ENCODE measurements at places on chromosomes 1 and 21.
A peak's percentile ranks its signal among the peaks of the same experiment; 100 is the strongest.

- DNase-seq = no peak
These were observed 1.6 kb upstream of the NKAIN1 start for GRCh38 chr1:31241321-31241720.

- DNase-seq = no peak
These were observed 22.5 kb upstream of the SLC27A3 start for GRCh38 chr1:153752571-153753195.

GRCh38 chr1:39650431-39650830, 11.0 kb upstream of the HEYL start:
- DNase-seq = no peak

- DNase-seq = no peak
These were observed 152.5 kb upstream of the KCND3 start for GRCh38 chr1:112141923-112142322.

DNA sequence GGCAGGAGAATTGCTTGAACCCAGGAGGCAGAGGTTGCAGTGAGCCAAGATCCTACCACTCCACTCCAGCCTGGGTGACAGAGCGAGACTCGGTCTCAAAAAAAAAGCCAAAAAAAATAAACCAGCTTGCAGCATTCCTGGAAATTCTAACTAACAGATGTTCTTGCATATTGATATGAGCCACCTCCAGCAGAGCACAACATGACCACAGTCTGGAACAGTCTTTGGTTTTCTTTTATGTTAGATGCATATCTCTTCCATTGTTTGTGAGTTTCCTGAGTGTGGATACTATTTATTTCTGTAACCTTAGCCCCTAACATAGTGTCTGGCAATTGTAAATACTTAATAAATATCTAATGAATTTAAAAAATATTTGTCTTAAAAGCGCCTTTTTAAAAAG, 23.9 kb downstream of the IFNAR1 start:
- no peak for DNase-seq

GRCh38 chr1:243712941-243713340, 137.1 kb downstream of the AKT3 start:
- DNase-seq = peak; percentile 89

DNA sequence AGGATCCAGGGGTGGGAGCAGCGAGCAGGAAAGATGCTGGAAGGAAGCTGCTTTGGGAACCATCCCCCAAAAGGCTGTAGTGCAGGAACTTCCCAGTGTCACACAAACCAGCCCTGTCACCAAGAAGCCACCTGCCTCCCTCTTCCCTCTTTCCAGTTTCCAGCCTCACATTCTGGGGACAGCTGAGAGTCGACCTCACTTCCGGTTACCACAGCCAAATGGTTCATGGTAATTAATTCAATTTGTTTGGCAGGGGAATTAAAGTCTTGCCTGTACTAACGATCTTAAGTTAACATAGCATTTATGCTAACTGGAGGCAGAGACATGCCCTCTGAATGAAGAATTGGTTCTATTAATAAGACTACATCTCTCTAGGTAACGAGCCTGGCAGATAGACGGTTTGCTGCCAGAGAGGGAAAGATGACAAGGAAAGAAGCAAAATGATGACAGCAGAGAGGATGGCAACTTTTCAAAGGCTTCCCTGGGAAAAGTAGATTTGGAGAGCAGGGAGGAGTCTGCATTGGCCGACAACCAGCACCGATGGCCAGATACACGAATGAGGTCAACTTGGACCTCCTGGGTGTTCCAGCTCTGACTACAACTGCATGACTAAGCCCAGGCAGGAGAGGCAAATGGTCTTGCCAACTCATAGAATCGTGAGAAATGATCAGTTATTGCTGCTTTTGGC, 64.1 kb downstream of the TMCO4 start:
- no peak for DNase-seq

GRCh38 chr1:117621316-117621715, 15.5 kb downstream of the TENT5C start:
- no peak for DNase-seq

GRCh38 chr1:206470692-206471414, 577 bp downstream of the IKBKE start:
- DNase-seq = no peak

DNA sequence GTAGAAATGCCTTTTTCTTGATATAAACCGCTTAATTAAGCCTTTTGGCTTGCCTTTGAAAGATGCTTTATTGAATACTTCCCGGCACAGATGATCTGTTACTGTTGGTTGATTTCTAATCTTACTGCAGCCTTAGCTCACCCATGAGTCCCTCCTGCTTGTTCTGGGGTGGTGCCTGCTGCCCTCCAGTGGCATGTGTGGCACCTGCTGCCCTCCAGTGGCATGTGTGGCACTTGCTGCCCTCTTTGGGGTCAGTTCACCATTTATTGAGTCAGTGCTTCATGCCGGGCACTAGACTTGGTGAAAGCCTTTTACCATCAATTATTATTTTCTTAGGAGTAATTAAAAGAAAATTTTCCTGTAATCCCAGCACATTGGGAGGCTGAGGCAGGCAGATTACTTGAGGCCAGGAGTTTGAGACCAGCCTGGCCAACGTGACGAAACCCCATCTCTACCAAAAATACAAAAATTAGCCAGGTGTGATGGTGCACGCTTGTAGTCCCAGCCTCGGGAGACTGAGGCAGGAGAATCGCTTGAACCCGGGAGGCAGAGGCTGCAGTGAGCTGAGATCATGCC, 54.3 kb downstream of the ADARB1 start:
- DNase-seq = no peak

- no peak for DNase-seq
These were observed 55.9 kb downstream of the RPS6KA1 start for GRCh38 chr1:26585471-26585870.

DNA sequence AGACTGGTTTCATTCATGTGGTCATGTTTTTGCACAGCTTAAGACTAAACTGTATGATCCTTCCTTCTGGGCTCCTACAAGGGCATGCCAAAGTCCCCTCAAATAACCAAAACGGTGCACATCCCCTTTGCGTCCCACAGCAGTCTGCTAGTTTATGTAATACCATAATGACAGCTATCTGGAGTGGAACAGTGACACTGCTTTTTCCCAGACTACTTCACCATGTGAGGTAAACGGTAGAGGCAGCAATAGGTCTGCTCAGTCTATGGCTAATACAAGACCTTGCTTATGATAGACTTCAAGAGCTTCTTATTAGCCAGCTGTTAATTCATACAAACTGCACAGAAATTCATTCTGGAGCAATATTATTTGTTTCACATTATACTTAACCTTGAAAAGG, 395.5 kb downstream of the SMYD3 start:
- no peak for DNase-seq

DNA sequence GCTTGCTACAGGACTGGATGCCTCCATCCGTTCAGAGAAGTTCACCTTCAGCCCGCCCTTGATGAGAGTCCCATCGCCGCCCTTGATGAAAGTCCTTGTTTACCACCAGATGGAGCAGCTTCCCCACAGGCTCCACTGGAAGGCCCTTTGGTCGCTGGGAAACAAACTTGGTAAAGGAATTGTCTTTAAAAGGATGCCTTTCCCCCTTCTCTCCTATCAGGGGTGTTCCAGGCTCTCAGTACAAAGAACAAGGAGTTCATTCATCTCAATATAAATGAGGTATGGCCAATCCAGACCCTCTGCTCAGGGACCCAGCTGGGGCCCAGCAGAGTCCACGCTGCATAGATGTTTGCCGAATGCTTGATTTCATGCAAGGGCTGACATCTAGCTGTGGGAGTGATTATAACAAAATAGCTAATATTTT, 50.8 kb downstream of the CAPN9 start:
- DNase-seq = no peak

DNA sequence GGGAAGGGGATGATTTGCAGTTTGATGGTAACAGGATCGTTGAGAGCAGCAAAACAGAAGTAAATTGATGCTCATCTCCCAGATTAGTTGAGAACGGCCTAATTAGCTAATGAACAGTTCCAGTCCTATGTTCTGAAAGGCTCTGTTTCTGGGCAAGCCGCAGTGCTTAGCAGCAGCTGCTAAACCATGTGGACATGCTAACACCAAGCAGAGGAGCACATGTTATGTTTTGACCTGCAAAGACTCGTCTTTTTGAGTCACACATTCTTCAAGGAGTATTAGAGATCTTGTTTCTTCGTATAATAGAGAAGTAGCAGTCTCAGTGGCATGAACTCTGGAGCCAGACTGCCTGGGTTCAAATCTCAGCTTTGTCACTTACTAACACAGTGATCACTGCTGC, 58.1 kb downstream of the CACNA1E start:
- DNase-seq = no peak

DNA sequence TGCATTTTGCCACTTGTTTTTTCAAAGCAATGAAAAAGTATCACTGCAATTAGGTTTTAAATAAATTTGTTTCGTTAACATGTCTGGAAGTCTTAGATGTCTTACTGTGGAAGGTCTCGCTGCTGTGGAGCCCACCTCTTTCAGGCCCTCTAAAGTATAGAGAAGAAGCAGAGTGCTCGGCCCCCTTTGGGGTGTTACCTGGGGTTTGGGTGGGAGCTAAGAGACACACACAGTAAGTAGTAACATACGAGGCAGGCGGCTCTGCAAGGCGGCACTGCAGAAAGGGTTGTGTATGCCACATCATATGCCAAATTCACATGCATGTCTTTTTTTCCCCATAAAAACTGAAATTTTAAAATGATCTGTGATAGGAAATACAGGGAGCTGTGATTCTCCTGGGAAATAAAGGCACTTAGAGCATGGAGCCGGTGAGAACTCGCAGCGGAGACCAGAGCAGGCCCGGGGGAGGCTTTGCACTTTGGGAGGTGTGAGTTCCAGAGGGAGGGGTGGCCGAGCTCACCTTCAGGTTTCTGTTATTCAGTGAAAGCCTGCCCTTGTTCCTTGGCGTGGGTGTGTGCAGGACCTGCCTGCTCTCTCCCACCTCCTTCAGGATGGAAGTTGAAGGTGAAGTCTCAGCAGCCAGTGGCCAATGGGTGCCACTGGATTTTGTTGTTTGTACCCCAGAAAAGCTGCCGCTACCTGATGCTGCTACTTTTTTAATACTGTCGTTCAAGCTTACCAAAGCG, 35.7 kb upstream of the PWP2 start:
- DNase-seq = no peak

DNA sequence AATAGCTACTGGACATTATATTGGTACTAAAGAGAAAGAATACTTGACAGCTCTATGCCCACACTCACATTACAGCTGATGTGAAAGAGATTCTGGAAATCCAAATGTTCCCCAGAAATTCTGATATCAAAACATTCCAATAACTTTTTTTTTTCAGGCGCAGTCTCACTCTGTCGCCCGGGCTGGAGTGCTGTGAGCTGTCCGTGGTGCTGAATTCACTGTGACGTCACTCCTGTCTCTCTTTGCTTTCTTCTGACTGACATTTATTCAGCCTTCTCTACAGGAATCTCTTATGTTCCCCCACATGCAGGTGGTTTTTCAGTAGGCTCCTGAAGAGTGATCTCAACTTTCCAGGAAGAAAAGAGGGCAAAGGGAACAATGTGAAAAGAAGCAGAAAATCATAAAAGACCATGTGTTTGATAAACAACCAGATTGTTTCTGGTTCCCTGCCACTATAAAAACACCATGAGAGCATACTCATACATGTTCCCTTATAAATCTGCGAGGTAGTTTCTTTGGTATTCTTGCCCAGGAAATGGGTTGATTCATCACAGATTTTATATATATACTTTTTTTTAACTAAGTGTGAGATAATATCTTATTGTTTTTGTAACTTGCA, 6.2 kb downstream of the S100A7A start:
- DNase-seq = no peak

- no peak for DNase-seq
These were observed 3.0 kb downstream of the CRCT1 start for GRCh38 chr1:152517237-152517811.

- DNase-seq = no peak
These were observed 78.3 kb downstream of the NDUFS5 start for GRCh38 chr1:39104158-39105060.

- DNase-seq = no peak
These were observed at the start of gene GPR61 for GRCh38 chr1:109539676-109540075. Gene GPR61, plus strand, starts transcription at chr1:109539872. Its CDS starts 3,151 bp downstream, at chr1:109543023.

DNA sequence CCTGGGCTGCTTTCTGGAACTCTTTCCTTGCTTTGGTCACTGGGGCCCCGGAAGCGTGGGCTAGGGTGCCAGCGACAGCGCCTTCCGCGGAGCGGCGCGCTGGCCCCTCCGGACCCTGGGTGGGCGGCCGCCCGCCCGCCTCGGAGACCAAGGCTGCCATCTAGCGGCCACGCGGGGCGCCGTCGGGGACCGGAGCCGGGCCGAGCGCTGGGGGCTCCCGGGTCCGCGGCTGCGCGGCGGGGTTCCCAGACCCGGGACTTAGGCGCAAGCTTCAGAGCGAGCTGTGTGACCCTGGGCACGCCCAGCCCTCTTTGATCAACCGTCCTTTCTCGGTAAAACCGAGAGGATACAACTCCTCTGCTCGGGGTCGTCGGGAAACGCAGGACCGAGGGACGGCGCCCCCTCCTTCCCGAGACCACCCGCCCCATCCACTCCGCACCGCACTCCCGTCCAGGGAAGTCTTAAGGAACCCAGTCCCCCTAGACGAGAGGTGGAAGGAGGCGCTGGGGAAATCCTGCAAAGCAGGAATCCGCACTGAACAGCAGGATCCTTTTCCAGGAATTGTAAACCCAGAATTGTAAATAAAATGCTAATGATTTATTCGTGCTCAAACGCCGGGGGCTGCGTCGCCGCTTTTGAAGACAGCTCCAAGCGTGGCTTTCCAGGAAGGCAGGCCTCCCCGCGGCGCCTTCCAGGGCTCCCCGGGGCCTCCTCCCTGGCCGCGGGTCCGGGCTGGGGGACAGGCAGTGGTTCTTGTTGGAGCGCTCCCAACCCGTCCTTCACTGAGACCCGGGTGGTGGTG, 41.2 kb downstream of the RRAGC start:
- no peak for DNase-seq

DNA sequence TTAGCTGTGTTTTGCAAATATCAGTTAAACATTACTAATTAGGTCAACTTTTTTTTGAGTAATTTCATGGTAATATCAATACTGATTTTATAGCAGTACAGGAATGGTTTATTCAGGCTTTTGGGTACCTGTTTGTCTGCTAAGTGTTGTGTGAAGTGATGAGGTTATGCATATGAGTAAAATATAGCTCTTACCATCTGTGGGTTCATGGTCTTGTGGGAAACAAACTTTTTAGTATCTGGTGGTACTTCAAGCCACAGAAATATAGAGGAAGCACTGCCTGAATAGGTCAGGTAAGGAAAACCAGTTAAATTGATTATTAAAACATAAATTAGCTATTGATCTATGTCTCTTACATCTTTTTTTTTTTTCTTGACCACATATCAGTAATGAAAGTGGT, 113.9 kb downstream of the RABGAP1L start:
- DNase-seq = no peak

Measured in NCI-H1417 treated with DMSO at 0.1 percent for 48 hours (cell line).